ENCODE measurements at places on chromosomes 11 and 22. TPM values are rescaled to one million over a fixed set of nuclear protein-coding genes. Genes with fewer than 3 reads are reported as not detected.

The IFITM1 gene
- 4.1 TPM for total RNA-seq

The DBX1 gene
- total RNA-seq: not detected

The PKNOX2 gene
- not detected for total RNA-seq

The SNX32 gene
- total RNA-seq: under 0.01 TPM

The RAB39A gene
- not detected for total RNA-seq

The ALDH3B2 gene
- not detected for total RNA-seq

The OR8G5 gene
- total RNA-seq: not detected

The OR52N4 gene
- total RNA-seq: not detected

The KRTAP5-8 gene
- total RNA-seq: not detected

The KCNK7 gene
- under 0.01 TPM for total RNA-seq

The KCNJ1 gene
- 0.06 TPM for total RNA-seq

The KCNQ1OT1 gene
- 0.32 TPM for total RNA-seq

The PLAAT5 gene
- not detected for total RNA-seq

The SLC22A6 gene
- not detected for total RNA-seq

The TENM4 gene
- total RNA-seq: not detected

The SCN4B gene
- total RNA-seq: under 0.01 TPM

The BTG4 gene
- total RNA-seq: not detected

The OR51G2 gene
- total RNA-seq: not detected

The PDE2A gene
- total RNA-seq: 159 TPM

The GUCY1A2 gene
- total RNA-seq: 0.13 TPM

The RAPSN gene
- total RNA-seq: 0.32 TPM

The CRYBA4 gene
- not detected for total RNA-seq

The API5 gene
- 78.2 TPM for total RNA-seq

The ARHGAP20 gene
- total RNA-seq: 0.16 TPM

The TRIM49 gene
- not detected for total RNA-seq

The E2F8 gene
- total RNA-seq: 2.1 TPM

The FOLR2 gene
- not detected for total RNA-seq

The LIN7C gene
- 28.7 TPM for total RNA-seq

The PPFIBP2 gene
- 2.2 TPM for total RNA-seq

The FANCF gene
- 7.3 TPM for total RNA-seq

The SMCO4 gene
- total RNA-seq: 52.0 TPM

The OR2AG1 gene
- total RNA-seq: under 0.01 TPM

The GRAMD1B gene
- 1.9 TPM for total RNA-seq

The KCNJ5 gene
- total RNA-seq: 0.16 TPM

The OR2AT4 gene
- total RNA-seq: not detected

The EMID1 gene
- total RNA-seq: 3.5 TPM

The KDELR3 gene
- total RNA-seq: 16.7 TPM

The HIPK3 gene
- 58.6 TPM for total RNA-seq

The DAGLA gene
- total RNA-seq: 7.5 TPM

All from bladder microvascular endothelial cell (primary cell).